ENCODE measurements at places on chromosomes 13 and 19.

GRCh38 chr13:36131222-36131930 is at the start of gene DCLK1:
TSS of gene DCLK1 (minus strand) at chr13:36131382.
- DNase-seq = no peak

GRCh38 chr13:51549050-51549449 is 35.2 kb upstream of the WDFY2 start:
- no peak for DNase-seq

- no peak for DNase-seq
Observed at GRCh38 chr19:3024870-3025548, 4.1 kb downstream of the TLE2 start.

DNA sequence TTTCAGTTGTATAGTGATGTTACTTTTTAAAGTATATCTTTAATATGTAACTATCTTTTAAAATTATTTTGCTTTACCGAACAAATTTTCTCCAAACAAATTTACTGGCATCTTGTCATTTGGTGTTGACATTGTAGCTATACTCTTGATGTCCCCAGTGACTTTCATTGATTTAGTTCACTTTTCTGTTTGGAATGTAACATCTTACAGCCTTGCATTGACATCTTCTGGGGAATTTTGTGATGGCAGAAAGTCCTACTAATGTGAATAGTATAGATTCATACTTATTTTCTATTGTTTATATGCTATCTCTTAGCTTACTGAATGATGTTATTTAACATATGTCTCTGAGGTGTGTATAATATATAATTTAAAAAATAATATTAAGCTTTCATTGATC is 800.9 kb upstream of the ATXN8OS start:
- DNase-seq = no peak

- no peak for DNase-seq
Observed at GRCh38 chr13:30943881-30944280, 11.4 kb downstream of the TEX26 start.
